ENCODE measurements at places on chromosomes 12 and 14.

DNA sequence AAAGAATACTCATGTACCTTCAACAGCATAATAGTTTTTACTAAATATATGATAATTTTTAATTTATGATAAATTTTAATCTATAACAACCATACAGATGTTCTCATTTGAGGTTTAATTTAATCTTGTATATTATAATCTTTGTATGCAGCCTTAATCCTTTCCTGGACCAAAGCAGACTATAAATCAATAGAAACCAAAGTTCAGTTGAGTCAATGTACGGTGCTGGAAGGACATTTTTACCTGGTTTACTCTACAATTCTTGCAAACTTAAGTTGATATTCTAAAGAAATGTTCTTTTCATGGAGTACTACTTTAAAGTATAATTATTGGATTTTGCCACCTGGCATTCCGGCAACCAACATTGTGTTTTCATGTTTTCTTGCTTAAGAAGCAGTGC, 118.0 kb downstream of the STAB2 start:
- DNase-seq: no peak

- DNase-seq: no peak
Observed at GRCh38 chr14:54901380-54902142, 1.1 kb downstream of the GCH1 start.

GRCh38 chr12:82874945-82875344, 188.2 kb downstream of the TMTC2 start:
- DNase-seq: no peak

DNA sequence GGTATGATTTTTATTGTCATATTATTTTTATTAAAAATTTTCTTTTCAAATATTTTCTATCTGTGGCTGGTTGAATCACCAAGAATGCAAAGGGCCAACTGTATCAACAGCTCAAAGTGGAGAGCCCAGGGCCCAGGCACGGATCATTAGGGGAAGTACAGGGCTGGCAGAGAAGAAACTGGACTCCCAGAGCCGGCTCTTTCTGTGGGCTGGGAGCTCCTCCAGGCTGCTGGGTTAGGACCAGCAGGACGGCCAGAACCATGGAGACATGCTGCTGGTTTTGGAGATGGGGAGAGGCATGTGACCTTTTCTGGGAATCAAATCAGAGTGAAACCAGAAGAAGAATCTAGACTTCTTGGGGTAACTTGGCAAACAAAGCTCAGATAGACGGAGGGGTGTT, 220.5 kb downstream of the CACNA1C start:
- no peak for DNase-seq

GRCh38 chr14:68404146-68404527, 388.7 kb downstream of the ZFP36L1 start:
- DNase-seq: no peak

GRCh38 chr14:84144166-84144565, 1385.8 kb upstream of the FLRT2 start:
- no peak for DNase-seq

GRCh38 chr12:91191513-91192111, 9.0 kb upstream of the DCN start:
- DNase-seq: no peak

GRCh38 chr14:59086241-59086882, 102.1 kb upstream of the DAAM1 start:
- no peak for DNase-seq

- no peak for DNase-seq
Observed at GRCh38 chr12:12612358-12612757, 682 bp downstream of the CREBL2 start.

DNA sequence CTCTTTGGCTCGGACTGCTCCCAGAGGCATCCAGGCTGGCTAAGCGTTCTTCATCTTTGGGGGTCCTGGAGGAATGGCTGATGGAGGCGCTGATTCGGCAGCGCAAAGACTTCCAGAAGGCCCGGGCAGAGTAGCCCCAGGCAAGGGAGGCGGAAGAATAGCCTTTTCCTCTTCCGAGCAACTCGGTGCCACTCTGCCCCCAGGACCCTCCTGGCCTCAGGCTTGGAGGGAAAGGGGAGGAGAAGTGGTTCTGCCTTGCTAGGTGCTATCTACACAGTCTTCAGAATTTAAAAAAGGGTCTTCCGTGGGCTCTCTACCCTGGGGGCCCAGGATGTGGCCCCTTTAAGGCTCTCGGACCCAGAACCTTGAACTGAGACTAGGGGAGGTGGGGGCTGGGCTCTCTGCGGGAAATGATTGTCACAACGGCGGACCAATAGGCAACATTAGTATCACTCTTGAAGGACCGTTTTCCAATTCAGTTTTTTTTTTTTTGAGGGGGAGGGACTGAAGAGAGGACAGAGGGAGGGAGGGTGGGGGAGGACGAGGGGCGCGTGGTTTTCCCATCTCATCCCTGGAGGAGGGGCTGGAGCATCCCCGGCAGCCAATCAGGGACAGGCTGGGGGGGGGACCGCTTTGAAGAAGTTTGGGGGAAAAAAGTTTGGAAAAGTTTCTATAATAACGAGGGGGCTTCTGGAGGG, at the start of gene NFATC4:
Gene NFATC4 (plus strand): TSS at position 671 of the 698 bp plus-strand sequence. CDS start 157 bp downstream, outside the sequence.
- no peak for DNase-seq

GRCh38 chr14:30069536-30069935, 141.9 kb upstream of the PRKD1 start:
- DNase-seq: no peak

DNA sequence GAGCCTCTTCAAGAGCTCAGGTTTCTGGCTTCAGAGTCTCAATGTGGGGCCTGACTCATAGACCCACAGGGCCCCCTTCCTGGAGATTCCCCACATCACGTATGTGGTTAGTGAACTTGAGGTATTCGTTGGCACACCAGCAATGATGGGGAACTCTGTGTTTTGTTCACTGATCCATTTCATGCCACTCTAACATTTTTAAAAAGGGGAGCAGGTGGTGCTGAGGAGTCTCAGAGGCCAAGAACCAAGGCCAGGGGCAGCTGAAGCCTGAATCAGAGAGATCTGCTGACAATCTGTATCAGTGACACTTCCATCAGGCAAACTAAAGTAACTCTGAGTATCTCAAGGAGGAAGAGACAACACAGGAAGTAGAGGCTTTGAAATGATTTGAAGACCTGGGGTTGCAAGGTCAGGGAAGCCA, 323.4 kb downstream of the VRK1 start:
- DNase-seq: peak; percentile 27

Measured in stimulated activated CD4-positive, alpha-beta T cell treated with anti-CD3 and anti-CD28 coated beads, TNF-alpha, amount 100 ng/mL, for 48 hours (primary cell).